ENCODE measurements at places on chromosomes 1 and 21.

DNA sequence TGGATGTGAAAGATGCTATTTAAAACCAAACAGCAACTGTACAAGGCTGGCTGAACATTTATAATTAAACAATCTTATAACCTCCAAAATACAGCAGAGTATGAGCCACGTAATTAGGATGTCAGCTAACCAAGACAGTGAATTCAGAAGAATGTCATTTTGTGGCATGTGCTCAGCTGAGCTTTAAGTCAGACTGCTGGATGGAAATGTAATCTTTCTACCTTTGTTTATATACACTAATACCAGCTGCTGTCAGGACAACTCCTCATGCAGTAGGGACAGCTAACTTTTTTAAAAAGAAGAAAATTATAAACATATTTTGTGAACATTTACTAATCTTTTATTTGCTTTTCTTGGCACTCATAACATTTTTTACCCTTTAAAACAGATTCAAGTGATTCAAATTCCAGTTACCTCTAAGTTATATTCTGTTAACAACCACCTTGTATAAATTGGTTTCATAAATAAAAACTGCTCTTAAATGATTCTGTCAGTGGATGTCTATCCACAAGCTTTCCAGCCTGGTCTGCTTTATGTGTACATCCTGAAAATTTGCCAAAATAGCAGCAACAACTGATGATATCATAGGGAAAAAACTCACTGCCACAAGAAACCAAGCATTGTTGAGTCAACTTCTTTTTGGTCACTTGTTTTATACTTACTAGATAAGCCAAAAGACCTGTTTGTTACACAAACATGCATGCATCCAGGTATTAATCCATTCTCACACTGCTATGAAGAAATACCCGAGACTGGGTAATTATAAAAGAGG lies 36.1 kb downstream of the DPH5 start:
- no peak for DNase-seq

- DNase-seq, result no peak
Observed at GRCh38 chr1:116984406-116985160, 17.0 kb upstream of the CD101 start.

DNA sequence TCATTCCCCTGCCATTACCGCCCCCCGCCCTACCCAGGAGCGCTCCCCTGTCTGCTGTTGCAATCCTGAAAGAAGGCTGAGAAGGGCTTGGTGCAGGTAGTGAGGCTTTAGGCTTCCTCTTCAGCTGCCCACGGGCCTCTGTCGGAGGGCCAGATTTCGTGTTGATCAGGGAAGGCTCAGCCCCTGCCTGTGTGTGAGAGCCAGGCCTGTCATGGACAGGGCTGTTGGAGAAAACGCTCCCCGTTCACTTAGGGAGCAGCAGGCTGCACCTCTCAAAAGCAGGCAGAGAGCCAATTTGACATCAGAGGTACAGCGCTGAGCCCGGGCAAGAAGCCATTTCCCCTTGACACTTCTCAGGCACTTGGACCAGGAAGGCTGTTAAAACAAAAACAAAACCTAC lies 19.0 kb downstream of the TEX35 start:
- no peak for DNase-seq

DNA sequence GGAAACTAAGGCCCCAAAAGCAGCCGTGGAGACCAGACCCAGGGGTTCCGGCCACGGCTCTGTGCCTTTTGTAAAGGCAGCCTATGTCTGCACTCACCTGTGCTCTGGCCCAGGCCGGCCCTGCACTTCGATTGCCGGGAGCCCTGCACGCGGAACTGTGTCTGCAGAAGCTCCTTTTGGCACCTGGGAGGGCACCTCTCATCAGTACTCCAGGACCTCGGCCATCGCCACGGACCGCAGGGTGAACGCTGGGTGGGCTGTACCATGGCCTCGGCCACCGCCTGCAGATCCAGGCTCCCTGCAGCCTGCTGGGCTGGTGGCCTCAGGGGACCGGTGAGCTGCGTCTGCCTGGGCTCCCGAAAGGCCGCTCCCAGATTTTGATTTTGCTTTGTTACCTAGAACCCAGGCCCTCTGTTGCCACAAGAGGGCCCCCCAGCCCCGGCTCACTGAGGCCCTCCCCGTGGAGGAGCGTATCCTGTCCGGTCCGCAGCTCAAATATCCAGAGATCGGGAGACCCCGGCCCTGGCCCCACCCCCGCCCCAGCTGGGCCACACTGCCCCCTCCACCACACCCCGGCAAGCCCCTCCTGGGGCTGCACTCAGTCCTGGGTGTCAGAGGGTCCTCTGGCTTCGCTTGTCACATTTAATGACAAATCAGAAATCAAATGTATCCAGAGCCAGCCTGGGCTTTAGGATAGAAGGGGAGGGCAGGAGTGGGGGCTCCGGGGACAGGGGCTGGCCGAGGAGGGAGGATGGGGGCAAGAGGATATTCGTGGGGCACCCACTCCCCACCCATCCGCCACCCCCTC lies 60.2 kb upstream of the PDE9A start:
- peak; percentile 73 for DNase-seq

DNA sequence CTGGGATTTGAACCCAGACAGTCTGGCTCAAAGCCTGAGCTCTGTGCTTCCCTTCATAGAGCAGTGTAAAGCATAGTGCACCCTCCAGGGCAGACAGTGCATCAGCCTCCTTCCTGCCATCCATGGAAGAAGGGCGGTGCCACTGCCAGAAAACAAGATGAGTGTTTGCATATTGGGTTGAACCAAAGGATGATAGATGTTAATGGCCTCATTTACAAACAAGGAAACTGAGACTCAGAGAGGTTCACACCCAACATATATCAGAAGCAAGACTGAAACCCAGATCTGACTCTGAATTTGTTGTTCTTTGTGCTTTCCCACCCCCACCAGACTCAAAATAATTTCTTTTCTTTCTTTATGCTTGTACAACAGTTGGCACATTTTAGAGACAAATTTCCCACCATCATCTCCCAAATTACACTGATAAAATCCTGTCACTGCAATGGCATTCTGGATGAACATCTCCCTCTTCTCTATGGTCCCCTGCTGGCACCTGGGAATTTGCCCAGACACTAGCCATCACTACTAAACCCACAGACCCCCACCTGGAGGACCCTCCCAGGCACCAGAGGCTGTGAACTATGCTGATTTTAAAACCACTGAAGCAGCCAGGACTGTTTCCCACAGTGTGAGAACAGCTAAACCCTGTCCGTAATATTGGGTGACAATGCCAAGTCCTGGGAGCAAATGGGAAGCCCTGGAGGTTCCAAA lies 45.4 kb upstream of the MPZL1 start:
- no peak for DNase-seq
